ENCODE measurements at places on chromosomes 11 and 22. TPM values are rescaled to one million over a fixed set of nuclear protein-coding genes. Genes with fewer than 3 reads are reported as not detected.

The C1QTNF4 gene
- not detected for total RNA-seq

The TSGA10IP gene
- not detected for total RNA-seq

The FOLR3 gene
- total RNA-seq, result not detected

The APOBEC3F gene
- total RNA-seq, result 34.9 TPM

The SMCO4 gene
- total RNA-seq, result 40.9 TPM

DNA sequence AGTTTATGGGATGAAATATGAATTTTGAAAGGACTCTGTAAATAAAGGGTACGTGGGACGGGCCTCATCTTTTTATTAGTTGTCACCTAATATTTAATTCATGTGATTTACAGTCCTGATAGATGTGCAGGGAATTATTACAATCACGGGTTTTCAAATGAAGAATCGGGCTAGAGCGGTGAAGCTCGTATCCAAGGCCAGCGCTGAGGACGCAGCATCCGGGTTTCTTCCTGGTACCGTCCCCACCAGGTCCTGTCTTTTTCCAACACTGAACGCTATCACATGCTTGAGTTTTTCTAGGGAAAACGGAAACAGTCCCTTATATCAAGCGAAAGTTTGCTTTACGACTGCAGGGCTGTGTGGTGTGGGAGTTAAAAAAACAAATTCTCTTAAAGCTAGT, 787 bp downstream of the SMDT1 start:
- DNase-seq, result peak; percentile 31

GRCh38 chr22:50446708-50447575, 27.9 kb downstream of the SBF1 start:
- DNase-seq, result no peak

DNA sequence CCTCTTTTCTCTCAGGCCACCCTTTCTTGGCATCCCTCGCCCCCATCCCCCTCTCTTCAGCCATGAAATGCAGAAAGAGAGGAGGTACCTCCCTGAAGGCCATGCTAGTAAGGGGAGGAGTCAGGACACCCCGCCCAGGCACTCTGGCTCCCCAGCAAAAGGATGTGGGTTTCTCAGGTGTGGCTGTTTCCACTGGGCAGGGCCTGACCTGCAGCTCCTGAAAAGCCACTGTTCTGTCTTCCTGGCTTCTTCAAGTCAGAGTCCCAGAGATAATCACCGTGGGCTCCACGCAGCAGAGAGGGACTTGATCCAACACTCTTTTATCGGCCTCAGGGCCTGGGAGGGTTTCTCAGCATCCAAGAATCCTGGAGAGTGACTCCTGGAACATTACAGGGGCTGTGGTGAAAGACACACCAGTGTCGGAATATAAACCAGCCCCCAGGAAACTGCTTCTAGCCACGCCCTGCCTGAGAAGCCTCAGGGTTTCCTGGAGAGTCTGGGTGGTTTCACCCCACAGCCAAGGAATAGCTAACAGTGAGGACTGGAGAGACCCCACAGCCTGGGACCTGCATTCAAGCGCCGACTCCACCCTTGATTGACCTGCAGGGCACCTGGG, 45.7 kb upstream of the TSPAN18 start:
- DNase-seq, result peak; percentile 83

DNA sequence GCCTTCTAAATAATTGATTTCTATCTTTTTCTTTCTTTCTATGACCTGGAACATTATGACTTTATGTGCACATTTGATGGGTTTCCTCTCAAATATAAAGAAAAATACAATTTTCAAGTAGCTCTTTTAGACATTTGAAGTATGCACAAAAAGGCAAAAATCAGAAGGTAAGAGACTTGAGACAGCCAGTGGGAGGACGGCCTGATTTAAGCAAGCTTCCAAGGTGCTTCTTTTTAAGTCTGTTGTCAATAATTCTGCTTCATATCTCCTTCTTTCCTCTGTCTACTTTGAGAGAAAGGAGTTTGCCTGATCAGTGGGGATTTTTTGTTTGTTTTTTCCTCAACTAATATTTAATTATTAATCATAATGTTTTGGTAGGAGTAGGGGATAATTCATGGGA, 188.2 kb upstream of the ARHGAP20 start:
- DNase-seq, result no peak

- DNase-seq, result no peak
Measured at GRCh38 chr11:66409226-66409625, 11.6 kb upstream of the NPAS4 start.

GRCh38 chr11:113082341-113082955, 121.2 kb downstream of the NCAM1 start:
- no peak for DNase-seq

DNA sequence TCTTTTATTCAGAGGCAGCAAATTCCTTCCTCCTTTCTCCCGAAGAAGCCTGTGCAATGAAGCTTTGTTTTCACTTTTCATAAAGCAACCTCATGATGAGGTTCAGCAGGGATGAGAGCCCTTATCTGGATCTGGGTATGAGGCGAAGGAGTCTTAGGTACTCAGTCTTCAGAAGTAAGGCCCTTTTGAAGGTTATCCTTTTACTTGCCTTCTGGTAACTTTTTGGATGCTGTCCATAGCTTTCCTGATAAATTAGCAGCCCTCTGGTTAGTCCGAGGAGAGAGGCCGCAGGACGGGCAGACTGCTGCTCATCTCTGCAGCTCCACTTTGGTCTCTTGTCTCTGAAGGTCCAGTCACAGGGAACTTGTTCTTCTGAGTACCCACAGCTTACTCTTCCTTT, 1.1 kb downstream of the TRIM22 start:
- no peak for DNase-seq

- DNase-seq, result no peak
Measured at GRCh38 chr11:34633990-34634693, 13.2 kb downstream of the EHF start.

Data from activated CD4-positive, alpha-beta memory T cell treated with anti-CD3 and anti-CD28 coated beads for 36 hours (primary cell).